CD4-positive, alpha-beta T cell (primary cell): ENCODE measurements at places on chromosomes 4 and X.
A peak's percentile ranks its signal among the peaks of the same experiment; 100 is the strongest.

DNA sequence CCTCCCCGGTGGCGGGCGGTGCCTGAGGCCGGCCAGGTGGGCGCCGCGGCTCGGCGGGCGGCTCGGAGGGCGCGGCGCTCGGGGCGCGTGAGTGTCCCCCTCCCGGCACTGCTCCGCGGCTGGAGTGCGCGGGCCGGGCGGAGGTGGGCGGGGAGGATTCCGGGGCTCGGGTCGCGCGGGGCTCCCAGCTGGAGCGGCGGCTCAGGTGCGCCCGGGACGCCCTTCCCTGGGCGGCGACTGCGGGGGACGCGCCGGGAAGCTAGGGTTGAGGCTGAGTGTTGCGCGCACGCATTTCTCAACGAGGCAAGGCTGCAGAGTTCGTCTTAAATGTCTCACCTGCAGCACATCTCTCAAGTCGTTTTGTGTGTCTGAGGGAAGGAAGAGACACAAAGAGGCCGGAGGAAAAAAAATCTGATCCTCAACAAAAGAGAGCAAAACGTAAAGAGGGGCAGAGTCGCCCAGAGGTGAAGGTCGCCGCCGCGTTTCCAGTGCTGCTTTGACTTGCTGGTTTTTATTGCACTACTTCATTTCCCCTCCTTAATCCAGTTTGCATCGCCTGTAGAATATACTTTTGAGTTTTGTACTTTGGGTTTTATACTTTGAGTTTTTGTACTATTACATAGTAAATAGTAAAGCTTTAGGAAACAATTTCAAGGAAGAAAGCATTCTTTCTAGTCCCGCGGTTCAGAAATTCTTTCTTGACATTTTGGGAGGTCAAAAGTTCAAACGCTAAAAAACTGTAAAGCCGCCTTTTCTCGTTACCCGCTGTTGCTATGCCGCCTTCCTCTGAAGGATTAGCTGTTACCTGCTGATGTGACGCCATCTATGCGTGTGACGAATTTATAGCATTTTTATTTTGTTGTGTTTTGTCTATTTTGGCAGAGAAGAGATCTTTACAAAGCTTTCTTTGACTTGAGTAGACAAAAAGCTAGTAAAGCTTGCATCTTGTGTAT, 106.5 kb upstream of the STOX2 start:
- peak; percentile 13 for DNase-seq

GRCh38 chr4:43875655-43876054, 573.0 kb downstream of the KCTD8 start:
- DNase-seq = no peak

GRCh38 chr4:122688529-122689140, 43.9 kb upstream of the BBS12 start:
- DNase-seq = no peak

DNA sequence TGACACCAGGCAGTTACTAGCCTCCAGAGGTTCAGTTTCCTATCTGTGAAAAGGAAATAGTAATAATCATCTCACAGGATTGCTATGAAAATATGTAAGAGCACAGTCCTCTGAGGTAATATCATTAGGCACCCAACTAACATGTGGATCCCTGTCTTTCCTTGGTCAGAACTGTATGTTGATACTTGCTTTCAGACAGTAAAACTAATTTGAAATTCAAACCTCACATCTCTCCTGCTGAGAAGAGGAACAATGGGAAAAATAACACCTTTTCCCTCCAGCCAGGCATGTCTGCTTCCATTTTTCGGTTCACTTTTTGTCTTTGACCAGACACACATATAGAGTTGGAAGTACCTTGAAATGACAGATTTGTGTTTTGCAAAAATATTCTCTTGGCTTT, 262.7 kb downstream of the IL15 start:
- DNase-seq = no peak

DNA sequence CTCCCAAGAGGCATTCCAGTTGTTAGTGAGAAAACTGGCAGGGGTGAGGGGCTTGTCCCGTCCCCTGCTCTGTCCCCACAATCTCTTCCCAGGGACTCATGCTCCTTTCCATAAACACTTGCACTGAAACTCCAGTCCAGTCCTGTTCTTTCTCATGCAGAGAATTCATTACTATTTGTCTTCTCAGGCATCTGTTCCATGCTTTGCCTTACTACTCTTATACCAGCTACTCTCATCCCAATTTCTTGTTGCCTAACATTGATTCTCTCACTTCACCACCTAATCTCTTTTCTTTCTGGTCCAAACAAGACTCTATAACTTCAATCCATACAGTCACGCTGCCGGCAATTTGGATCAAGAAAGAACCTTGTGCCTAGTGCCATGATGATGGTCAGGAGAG, 97.1 kb upstream of the VEGFC start:
- DNase-seq = no peak

- no peak for DNase-seq
Measured at GRCh38 chr4:105650190-105650589, 58.3 kb downstream of the INTS12 start.

DNA sequence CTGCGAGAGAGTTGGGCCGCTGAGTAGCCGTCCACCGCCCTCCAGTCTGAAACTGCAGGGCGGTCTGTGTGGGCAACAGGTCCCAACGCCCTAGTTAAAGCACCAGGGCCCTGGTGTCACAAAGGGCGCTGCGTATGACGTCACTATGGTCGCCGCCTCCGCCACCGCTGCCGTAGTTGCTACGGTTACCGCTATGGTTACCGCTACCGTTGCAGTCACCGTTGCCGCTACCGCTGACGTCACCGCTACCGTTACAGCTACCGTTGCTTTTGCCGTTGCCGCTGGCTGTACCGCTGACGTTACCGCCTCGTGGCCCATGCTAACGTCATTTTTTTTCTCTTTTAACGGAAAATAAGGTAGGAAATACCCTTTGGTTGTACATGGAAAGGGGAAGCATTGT, at the start of gene PPP1R2C:
Gene PPP1R2C (minus strand): TSS at position 68 of the 400 bp plus-strand sequence. CDS start 84 bp downstream, outside the sequence.
- peak; percentile 48 for DNase-seq

- no peak for DNase-seq
Measured at GRCh38 chr4:3317011-3317655, 24.3 kb downstream of the RGS12 start.

DNA sequence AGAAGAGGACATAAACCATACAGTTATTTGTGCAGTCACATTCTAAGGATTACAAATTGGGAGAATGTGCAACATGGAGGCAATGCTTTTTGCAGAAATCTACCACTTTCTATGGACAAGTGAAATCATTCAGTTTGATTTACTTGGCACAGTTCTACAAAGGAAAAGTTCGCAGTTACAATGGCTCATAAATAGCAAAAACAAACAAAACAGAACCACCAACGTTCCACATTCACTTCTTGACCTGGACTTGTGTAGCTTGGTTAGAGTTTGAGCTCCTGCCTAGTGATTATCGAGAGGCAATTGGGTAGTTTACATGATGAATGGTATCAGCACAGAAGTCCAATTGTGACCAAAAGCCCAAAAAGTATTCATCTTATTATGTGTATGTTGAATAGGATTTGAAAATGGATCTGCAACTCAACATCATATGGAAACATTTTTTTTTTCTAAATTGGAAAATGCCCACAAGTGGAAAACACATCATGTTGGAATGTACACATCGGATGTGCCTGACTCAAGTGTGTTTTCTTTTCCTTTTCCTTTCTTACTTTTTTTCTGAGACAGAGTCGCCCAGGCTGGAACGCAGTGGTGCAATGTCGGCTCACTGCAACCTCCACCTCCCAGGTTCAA, 123.8 kb downstream of the LUZP4 start:
- DNase-seq = no peak

DNA sequence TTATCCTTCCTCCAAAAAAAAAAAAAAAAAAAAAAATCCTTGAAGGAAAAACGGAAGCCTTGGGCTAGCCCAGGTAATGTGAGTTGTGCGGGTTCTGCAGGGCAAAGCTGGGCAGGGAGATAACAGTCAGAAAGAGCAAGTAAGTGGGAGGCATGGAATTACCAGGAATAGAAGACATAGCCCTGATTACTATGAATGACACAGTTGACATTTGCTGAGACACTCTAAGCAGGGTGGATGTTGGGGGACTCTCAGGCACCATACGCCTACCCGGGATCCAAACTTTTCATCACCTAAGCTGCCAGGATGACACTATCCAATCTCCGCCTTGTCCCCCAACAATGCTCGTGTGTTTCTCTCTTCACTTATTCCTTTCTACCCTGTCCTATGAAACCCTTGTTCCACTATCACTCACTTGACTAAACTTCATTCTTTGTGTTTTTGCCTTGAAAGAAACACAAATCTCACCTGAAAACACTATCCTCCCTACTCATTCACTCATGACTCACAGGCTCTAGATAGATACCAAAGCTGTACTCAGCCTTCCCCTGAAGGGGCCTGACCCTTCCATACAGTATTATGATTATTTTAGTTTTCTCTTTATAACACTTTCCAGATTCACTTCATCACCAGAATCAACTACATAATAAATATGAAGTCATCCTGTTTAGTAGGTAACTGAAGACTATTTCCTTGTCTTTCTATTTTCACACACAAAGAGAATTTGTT, 158.4 kb downstream of the INPP4B start:
- no peak for DNase-seq

DNA sequence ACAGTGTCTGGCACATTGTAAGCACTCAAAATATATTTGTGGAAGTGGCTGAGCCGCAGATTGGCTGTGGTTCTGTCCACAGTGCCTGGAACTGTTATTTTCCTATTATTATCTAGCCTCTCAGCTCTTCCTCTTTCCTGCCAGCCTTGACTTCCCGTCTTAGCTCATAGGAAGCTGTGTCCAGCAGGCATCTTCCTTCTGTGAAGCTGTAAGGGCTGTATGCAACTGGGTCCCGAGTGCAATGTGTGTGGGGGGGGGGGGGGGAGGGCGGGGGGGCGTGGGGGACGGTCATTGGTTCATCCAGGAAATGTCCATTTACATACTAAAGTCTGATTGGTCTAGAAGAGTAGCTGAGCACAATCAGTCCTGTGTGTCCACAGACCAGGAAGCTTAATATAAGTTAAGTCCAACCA, 210.7 kb downstream of the PDGFRA start:
- no peak for DNase-seq

- peak; percentile 32 for DNase-seq
Measured at GRCh38 chrX:100615005-100615404, 21.6 kb downstream of the TSPAN6 start.

DNA sequence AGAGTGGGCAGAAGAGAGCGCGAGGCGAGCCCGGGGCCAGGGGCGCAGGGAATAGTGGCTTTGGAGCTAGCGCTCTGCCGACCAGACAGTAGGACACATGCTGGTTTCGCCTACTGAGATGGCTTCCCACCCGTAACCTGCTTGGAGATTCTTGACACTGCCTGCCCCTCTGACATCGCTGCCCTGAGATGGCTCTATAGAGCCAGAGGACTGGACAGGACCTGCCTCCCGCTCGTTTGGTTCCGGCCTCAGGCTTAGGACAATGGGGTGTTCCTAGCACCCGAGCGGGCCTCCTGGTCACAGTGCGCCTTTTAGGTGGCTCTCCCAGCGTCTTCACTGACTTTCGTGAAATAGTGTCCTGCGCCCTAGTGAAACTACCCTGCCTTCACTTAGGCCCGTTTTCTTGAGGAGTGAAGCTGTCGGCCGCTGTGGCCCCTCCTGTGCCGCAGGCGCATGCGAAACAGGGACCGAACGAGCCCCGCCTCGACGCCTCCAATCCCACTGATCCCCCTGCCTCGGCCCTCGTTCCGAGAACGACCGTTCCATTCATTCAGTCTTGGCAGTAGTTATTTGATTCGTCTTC, 608 bp downstream of the TAF1 start:
- peak; percentile 44 for DNase-seq

- DNase-seq = no peak
Measured at GRCh38 chr4:74109116-74109869, 10.3 kb upstream of the CXCL2 start.

DNA sequence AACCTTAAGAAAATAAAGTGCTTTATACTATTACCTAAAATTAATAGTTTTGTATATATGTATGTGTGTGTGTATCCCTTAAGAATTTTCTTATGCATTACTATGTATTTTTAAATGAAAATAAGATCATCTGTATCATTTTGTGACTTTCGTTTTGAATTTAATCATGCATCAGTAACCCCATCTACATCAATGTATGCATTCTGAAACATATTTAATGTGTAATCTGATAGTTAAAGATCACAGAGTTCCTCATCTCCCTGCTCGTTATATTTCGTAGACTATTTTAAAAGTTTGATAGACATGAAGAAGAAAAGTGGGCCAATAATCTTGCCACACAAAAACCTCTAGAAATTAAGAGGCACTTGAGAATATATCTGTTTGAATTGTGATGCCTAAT, 7.4 kb downstream of the BMPR1B start:
- DNase-seq = no peak

GRCh38 chr4:106607558-106607957, 239.0 kb upstream of the GIMD1 start:
- DNase-seq = no peak

- DNase-seq = no peak
Measured at GRCh38 chr4:88524171-88524570, 595 bp upstream of the PYURF start.

GRCh38 chr4:37767546-37767945, 58.9 kb upstream of the PGM2 start:
- DNase-seq = no peak

GRCh38 chr4:32003548-32003947, 1283.4 kb downstream of the PCDH7 start:
- DNase-seq = no peak

GRCh38 chrX:49761481-49761880, 65.7 kb upstream of the PAGE1 start:
- DNase-seq = peak; percentile 32

DNA sequence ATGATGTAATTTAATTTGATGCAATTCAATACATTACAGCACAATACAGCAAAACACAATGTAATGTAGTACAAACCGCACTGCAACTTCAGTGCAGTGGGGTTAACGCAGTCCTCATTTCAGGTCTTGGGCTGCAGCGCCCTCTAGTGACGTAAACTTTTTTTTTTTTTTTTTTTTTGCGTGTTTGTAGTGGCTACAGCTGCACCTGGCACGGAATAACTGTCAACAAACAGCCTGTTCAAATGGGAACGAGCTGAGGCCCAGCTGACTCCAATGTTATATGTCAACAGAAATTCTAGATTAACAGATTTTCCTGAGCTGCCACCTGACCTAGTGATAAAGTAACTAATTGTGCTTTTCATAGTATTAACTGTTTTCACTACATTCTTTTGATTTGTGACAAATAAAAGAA, 33.5 kb upstream of the RASSF6 start:
- DNase-seq = no peak

GRCh38 chr4:94892051-94892450, 134.3 kb downstream of the BMPR1B start:
- DNase-seq = no peak

GRCh38 chr4:41260116-41260733, 3.5 kb downstream of the UCHL1 start:
- DNase-seq = no peak

GRCh38 chrX:145631461-145631951, 186.1 kb upstream of the SLITRK2 start:
- DNase-seq = no peak

DNA sequence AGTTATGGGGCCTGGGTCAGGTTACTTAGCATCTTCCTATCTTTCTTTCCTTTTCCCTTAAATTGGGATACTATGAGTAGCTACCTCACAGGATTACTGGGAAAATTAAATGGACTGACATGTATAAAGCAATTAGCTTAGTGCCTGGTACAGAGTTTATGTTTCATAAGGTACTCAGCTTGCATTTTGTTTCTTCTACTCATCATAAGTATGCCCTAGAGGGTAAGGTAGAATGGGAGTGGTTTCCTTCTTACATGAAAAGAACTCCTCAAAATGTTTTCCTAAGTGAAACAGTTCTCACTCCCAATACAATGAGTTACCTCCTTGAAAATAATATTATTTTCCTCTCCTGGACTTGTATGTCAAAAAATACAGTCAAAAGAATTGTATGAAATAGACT, 75.7 kb downstream of the NPFFR2 start:
- no peak for DNase-seq

GRCh38 chrX:18390941-18391538, 34.4 kb upstream of the CDKL5 start:
- peak; percentile 44 for DNase-seq

GRCh38 chrX:42366181-42366580, 411.8 kb downstream of the PPP1R2C start:
- DNase-seq = no peak
